Left ventricle myocardium superior (tissue), 1 donor: ENCODE measurements at places on chromosomes 16 and 17. TPM values are rescaled to one million over a fixed set of nuclear protein-coding genes. Genes with fewer than 3 reads are reported as not detected.

PGAP6 gene
- total RNA-seq = 34.2 TPM

MYCBPAP gene
- total RNA-seq = 0.55 TPM

MRPL58 gene
- 51.5 TPM for total RNA-seq

FOXN1 gene
- total RNA-seq = not detected

RNF227 gene
- total RNA-seq = 1.1 TPM

PERCC1 gene
- total RNA-seq = 0.27 TPM

TBC1D26 gene
- not detected for total RNA-seq

CCL22 gene
- total RNA-seq = not detected

DOC2A gene
- 0.82 TPM for total RNA-seq

SYNGR2 gene
- total RNA-seq = 120 TPM

C17orf107 gene
- total RNA-seq = 0.64 TPM

HSD11B2 gene
- 0.89 TPM for total RNA-seq

PTX4 gene
- total RNA-seq = not detected

CALB2 gene
- 1.6 TPM for total RNA-seq

ACSM2A gene
- total RNA-seq = not detected

GNGT2 gene
- total RNA-seq = 1.2 TPM

SOX8 gene
- 0.47 TPM for total RNA-seq

ITGAL gene
- total RNA-seq = 3.3 TPM

SOST gene
- not detected for total RNA-seq

FAM20A gene
- total RNA-seq = 7.6 TPM

FNDC8 gene
- not detected for total RNA-seq

OR4D1 gene
- total RNA-seq = not detected

IL32 gene
- total RNA-seq = 46.0 TPM

TMEM100 gene
- 10.9 TPM for total RNA-seq

MEFV gene
- total RNA-seq = 0.62 TPM

GALK1 gene
- total RNA-seq = 20.2 TPM

KCNJ16 gene
- not detected for total RNA-seq

TCF25 gene
- 86.3 TPM for total RNA-seq

SCRN2 gene
- total RNA-seq = 33.8 TPM

CIITA gene
- 12.2 TPM for total RNA-seq

RAPGEFL1 gene
- total RNA-seq = 3.8 TPM

CMTM1 gene
- total RNA-seq = 2.1 TPM

CLEC18C gene
- total RNA-seq = not detected

GAS2L2 gene
- total RNA-seq = 0.27 TPM

NXPH3 gene
- total RNA-seq = 3.4 TPM

KRTAP4-9 gene
- not detected for total RNA-seq

WNT9B gene
- 0.42 TPM for total RNA-seq

CACNG5 gene
- total RNA-seq = not detected

P3H4 gene
- 7.0 TPM for total RNA-seq

PRSS33 gene
- total RNA-seq = not detected

AARS1 gene
- total RNA-seq = 62.2 TPM

PLCG2 gene
- 5.2 TPM for total RNA-seq

GPR142 gene
- total RNA-seq = 0.15 TPM

CD79B gene
- total RNA-seq = 5.7 TPM

KCNJ2 gene
- 50.6 TPM for total RNA-seq

SGCA gene
- 155 TPM for total RNA-seq

TRPV3 gene
- 1.3 TPM for total RNA-seq

PLK1 gene
- 0.52 TPM for total RNA-seq

RBFOX1 gene
- 79.4 TPM for total RNA-seq

KRT39 gene
- not detected for total RNA-seq

CCL16 gene
- total RNA-seq = not detected

ADAD2 gene
- not detected for total RNA-seq

KRT12 gene
- total RNA-seq = not detected

CDH1 gene
- not detected for total RNA-seq
